Gastrocnemius medialis (tissue), 4 donors: ENCODE measurements at places on chromosomes 11 and 22. TPM values are rescaled to one million over a fixed set of nuclear protein-coding genes. Genes with fewer than 3 reads are reported as not detected.

GRCh38 chr11:95595973-95596489 is 193.6 kb downstream of the FAM76B start:
- no peaks in the 10 kb centered on the region for H3K4me1 ChIP-seq
- H3K4me3 ChIP-seq, result no peak overlapping the region
- H3K36me3 ChIP-seq, result no peaks in the 10 kb centered on the region
- H3K27ac ChIP-seq, result no peak overlapping the region
- no peaks in the 10 kb centered on the region for H3K27me3 ChIP-seq

DNA sequence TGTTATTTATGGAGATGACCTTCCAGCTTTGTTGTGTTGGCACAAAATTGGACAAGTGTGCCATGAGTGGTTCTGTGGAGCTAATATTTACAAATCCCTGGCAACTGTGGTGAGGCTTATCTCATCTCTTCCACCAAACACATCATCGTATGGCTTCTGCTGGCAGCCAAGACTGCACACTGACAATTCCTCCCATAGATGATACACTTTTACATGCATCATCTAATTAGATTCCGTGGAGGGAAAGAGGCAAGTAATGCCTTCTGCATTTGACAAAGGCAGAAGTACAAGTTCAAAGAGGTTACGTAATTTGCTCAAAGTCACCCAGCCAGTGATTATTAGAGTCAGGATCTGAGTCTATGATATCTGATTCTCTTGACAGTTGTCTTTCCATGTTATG is 62.7 kb upstream of the KIRREL3 start:
- no peaks in the 10 kb centered on the region for H3K27me3 ChIP-seq
- no peaks in the 10 kb centered on the region for H3K4me1 ChIP-seq
- no peaks in the 10 kb centered on the region for H3K36me3 ChIP-seq
- no peak overlapping the region for H3K4me3 ChIP-seq
- H3K27ac ChIP-seq, result no peak overlapping the region

GRCh38 chr11:96263238-96263763 is 79.7 kb downstream of the MAML2 start:
- H3K36me3 ChIP-seq, result no peaks in the 10 kb centered on the region
- peaks cover 10% of the 10 kb centered on the region for H3K4me1 ChIP-seq
- peak overlapping the region; percentile 39 for H3K27ac ChIP-seq
- no peaks in the 10 kb centered on the region for H3K27me3 ChIP-seq
- no peak overlapping the region for H3K4me3 ChIP-seq
- no peak for DNase-seq

DNA sequence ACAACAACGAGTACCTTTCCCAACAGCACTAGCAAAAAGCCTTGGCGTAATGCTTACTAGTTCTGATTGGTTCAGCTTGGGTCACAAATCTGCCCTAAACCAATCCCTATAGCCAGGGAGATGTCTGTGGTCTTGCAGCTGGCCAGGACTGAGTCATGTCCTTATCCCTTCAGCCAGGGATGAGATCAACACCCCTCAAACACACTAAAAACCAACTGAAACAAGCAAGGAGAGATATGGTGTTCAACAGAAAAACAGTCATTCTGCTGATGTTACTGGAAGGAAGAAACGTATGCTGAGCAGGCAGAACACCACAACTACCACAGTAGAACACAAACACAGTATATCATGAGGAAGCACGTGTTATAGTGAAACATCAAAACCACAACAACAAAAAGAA is 375.6 kb downstream of the LARGE1 start:
- DNase-seq, result no peak
- H3K4me3 ChIP-seq, result no peak overlapping the region

DNA sequence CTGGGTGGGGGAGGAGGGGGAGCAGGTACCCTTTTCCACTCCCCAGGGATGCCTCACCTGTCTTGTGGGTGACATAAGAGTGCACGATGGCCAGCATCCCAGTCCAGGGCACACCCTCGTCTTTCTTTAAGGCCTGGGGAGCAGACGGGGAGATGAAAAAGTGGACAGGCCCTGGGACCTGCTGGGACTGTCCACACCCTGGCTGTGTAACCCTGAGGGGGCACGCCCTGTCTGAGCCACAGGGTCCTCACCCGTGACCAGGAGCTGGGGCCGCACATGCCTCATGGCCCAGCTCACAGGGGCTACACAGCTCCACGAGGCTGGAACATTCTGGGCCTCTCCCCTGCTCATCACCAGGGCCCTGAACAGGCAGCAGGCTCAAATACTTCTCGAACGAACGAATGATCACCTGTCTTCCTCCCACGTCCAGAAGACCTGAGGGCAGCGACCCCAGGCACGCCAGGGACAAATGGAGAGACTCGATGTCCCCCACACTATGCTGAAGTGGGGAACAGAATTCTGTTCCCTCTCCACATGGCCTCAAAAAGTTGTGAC is 123.9 kb downstream of the PHF21B start:
- no peak for DNase-seq
- H3K4me3 ChIP-seq, result no peak overlapping the region
- no peaks in the 10 kb centered on the region for H3K4me1 ChIP-seq
- no peaks in the 10 kb centered on the region for H3K27me3 ChIP-seq

- peaks cover 85% of the 10 kb centered on the region for H3K36me3 ChIP-seq
- H3K4me1 ChIP-seq, result no peaks in the 10 kb centered on the region
- H3K27ac ChIP-seq, result no peak overlapping the region
Measured at GRCh38 chr22:29524442-29525191, 28.9 kb downstream of the THOC5 start.

Gene UBQLN3
- total RNA-seq, result not detected
